ENCODE measurements at places on chromosomes 6 and 20.

DNA sequence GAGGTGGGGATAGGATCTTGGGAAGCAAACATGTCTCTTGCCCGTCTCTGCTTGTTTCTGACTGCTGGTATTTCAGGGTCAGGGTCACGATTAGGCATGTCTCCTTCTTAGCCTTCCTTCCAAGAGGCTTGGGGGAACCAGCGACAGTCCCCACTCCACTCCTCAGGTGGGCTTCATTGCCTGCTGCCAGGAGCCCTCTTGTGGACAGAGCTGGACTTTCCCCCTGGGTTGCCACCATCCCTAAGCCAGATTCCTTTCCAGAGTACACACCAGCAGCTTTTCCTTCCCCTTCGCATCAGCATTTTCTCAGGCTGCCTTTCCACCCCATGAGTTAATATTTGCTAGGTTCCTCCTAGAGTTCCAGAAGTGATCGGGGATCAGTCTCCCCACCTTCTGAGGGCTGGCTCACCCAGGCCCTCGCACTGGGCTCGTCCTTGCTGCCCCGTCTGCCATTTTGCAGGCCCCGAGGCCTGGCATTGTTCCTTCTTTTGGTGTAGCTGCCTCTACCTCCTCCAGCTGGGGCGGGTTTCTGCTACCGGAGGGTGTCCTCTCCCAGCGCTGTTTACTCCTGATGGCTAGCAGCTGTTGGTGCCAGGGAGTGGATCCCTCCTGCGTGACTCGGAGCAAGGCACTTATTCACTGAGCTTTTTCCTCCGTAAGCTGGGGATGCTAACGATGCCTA lies 8.8 kb upstream of the C20orf144 start:
- no peak for DNase-seq

DNA sequence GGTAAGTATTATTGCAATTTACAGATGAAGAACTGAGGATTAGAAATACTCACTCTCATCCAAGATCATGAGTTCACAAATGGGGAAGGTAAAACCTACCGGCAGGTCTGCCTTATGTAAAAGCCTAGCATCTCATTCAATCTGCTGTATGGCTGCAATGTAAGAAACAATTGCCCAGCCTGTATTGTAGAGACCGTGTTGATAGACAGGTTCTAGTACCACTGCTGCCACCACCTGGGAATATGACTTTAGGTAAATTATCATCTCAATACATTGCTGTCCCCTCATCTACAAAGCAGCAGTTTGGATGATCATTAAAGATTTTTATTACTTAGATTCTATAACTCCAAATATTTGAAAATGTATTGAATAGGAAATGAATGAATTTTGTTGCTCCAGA lies 23.3 kb upstream of the ARHGAP18 start:
- no peak for DNase-seq

DNA sequence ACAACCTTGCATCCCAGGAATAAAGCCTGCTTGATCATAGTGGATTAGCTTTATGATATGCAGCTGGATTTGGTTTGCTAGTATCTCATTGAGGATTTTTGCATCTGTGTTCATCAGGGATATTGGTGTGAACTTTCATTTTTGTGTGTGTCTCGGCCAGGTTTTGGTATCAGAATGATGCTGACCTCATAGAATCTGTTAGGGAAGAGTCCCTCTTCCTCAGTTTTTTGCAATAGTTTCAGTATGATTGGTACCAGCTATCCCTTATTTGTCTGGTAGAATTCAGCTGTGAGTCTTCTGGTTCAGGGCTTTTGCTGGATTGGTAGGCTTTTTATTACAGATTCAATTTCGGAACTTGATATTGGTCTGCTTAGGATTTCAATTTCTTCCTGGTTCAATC lies 132.5 kb downstream of the ZFAND3 start:
- DNase-seq, result no peak

- DNase-seq, result no peak
Measured at GRCh38 chr6:40342723-40343122, 244.4 kb downstream of the LRFN2 start.

GRCh38 chr6:73690056-73690455 lies 5.9 kb upstream of the CD109 start:
- DNase-seq, result no peak

DNA sequence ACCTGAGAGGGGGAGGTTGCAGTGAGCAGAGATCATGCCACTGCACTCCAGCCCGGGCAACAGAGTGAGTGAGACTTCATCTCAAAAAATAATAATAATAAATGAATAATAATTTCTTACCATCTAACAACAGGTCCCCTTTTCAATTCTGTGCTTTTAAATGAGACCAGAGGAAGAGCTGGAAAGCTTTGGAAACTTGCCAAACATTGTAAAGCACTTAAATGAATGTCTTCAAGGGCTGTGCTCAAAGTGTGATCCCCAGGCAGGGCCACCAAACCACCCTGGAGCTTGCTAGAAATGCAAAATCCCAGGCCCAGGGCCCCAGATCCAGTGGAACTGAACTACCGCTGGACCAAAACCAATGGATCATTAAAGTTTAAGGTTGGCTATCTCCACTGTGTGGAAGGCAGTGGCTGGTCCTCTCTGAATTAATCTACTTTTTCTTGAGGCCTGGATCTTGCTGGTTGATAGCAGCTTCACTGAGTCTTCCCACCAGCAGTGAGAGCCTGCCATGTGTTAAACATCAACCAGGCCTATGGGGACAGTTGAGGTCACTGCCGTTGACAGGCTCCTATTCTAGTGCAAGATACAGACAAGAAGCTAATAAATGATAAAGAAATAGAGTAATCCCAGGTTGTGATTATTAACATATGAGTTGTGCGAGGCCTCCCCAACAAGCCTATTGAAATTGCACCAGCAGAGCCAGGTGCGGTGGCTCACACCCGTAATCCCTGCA lies 23.7 kb upstream of the TFAP2C start:
- DNase-seq, result no peak

GRCh38 chr6:134707342-134708031 lies 242.4 kb downstream of the ALDH8A1 start:
- DNase-seq, result no peak

DNA sequence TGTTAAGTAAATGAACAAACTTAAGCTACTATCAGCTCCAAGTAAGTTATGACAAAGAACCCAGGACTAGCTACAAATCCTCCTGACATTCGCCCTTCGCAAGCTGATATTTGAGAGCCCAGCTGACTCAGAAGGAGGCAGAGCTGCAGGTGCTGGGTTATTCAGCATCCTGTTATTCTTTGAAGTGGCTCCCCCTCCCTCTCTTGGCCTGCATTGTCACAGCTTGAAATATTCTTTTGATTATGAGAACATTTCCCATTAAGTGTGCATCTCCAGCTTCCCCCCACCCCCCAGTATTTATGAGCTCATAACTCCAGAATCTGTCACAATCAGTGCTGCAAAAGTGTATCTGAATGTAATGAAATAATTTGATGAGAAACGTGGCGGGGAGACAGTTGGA lies 78.8 kb upstream of the RALY start:
- peak; percentile 22 for DNase-seq

GRCh38 chr6:40988634-40989033 lies 50.4 kb downstream of the UNC5CL start:
- DNase-seq, result no peak

DNA sequence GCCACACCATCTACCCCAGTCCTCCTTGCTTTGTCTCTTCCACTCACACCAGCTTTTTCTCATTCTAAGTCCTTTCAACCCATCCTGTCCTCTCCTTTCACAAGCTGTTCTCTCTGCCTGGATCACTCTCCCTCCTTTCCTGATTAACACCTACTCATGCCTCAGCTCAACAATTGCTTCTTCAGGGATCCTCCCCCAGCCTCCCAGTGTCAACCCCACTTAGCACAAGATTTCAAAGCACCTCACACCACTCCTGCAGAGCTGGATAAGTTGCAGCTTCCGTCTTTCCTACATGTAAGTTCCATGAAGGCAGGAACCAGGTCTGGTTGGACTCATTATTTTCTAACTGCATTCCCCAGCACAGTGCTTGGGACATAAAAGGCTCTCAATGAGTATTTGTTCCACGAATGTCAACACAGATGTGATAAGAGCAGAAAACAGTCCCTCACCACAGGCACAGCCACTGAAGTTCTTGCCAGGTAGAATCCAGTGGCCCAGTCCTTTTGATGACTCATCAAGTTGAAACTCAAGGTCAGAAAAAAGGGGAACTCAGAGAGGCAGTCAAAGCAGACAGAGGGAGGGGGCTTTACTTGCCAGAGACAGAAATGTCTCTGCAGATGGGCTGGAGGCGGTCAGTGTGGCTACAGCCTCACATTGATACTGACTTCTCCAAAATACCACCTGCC lies 193.4 kb upstream of the PRDM1 start:
- no peak for DNase-seq

- DNase-seq, result no peak
Measured at GRCh38 chr6:105902401-105903031, 183.6 kb upstream of the PRDM1 start.

GRCh38 chr6:95249175-95249574 lies 328.2 kb upstream of the MANEA start:
- DNase-seq, result no peak

DNA sequence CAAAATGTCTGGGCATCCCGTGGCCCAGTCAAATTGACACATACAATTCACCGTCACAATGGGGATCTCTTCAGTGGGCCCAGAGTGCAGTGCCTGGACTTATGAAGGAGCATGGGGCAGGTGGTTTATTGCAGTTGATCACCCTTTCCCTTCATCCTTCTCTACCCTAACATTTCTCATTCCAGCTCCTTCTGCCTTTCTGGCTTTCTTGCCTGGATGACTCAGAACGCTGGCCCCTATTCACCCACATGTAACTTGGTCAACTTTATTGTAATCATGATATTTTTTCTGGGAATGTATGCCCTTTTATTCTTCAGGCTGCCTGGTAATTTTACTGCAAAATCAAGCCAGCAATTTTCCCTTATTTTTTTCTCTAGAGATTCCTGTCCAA lies 179.9 kb upstream of the DTNBP1 start:
- DNase-seq, result no peak

- no peak for DNase-seq
Measured at GRCh38 chr6:108002365-108003221, 44.6 kb upstream of the SEC63 start.

DNA sequence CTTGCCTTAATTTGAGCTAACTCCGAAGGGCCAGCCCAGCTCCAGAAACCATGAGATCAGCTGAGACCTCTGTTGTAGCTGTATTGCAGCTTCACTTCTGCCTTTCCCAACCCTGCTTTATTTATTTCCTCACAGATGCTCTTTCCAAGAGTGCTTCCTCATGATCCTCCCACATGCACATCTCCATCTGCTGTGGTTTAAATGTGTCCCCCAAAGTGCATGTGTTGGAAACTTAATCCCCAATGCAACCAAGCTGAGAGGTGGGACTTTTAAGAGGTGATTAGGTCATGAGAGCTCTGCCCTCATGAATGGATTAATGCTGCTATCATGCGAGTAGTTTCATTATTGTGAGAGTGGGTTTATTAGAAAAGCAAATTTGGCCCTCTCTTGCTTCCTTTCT lies 164.4 kb upstream of the TAB2 start:
- no peak for DNase-seq
